ENCODE measurements at places on chromosomes 5 and 9.

- no peak for DNase-seq
Observed at GRCh38 chr9:105714020-105714331, 19.6 kb downstream of the TMEM38B start.

- no peak for DNase-seq
Observed at GRCh38 chr5:113652161-113652560, 138.7 kb downstream of the YTHDC2 start.

DNA sequence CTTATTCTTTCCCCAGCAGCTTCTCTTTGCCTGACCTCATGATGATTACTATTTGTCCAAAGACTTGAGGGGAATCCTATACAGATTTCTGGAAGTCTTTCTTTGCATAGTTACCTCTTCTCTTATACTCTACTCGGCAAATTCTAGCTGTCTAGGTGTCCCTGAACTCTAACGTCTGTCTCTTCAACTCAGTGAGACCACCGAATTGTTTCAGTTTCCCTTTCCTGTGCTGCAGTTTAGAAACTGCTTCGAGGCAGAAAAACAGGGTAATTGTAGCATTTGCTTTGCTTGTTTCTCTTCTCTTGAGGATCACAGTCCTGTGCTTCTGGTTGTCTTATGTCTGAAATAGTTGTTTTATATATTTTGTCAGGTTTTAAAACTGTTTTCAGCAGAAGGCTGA lies 14.8 kb downstream of the LVRN start:
- DNase-seq, result no peak

GRCh38 chr5:147578228-147579024 lies 68.6 kb upstream of the DPYSL3 start:
- DNase-seq, result no peak

- DNase-seq, result no peak
Observed at GRCh38 chr9:99635032-99635431, 186.7 kb upstream of the NR4A3 start.

GRCh38 chr5:30846171-30846570 lies 347.3 kb upstream of the CDH6 start:
- DNase-seq, result no peak

- DNase-seq, result no peak
Observed at GRCh38 chr5:29588236-29588635, 1605.2 kb upstream of the CDH6 start.

- DNase-seq, result peak; percentile 73
Observed at GRCh38 chr5:171644536-171644935, 141.1 kb upstream of the SMIM23 start.

Data from stomach (tissue), 19 donors.